Stimulated activated CD4-positive, alpha-beta T cell treated with anti-CD3 and anti-CD28 coated beads, Interleukin-15, amount 100 ng/mL, for 1 hour (primary cell): ENCODE measurements at places on chromosomes 4 and X.

GRCh38 chr4:101911616-101912015 lies 121.1 kb downstream of the BANK1 start:
- DNase-seq: no peak

- DNase-seq: peak; percentile 36
These were observed at the start of gene MBNL3 for GRCh38 chrX:132488819-132489577. MBNL3 (minus strand) TSS chrX:132489038; CDS start chrX:132439611, 49,427 bp downstream.

GRCh38 chrX:19487520-19488200 lies 27.6 kb downstream of the MAP3K15 start:
- no peak for DNase-seq

GRCh38 chr4:77859256-77859655 lies 3.4 kb upstream of the MRPL1 start:
- DNase-seq: no peak

DNA sequence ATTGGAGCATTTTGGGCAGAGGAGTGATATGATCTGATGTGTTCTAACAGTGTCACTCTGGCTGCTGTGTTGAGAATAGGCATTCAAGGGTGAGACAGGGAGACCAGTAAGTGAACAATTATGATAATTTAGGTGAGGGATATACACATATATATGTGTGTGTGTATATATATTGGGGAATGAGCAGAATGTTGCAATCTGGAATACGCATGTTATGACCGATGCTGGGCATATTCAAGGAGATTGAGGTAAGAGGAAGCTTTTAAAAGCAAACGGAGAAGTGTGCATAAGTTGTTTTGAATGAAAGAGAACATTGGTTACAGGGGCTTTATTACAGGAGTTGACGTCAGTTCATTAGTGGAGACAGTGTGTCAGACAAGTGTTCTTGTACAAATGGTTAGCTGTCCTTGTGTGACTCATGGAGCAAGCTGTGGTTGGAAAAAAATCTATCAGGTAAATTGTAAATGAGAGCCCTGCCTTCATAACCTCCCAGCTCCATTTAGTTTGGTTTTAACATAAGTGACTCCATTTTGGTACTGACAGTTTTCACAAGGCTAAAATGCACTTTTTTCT lies 442.5 kb upstream of the LCORL start:
- no peak for DNase-seq

- DNase-seq: no peak
These were observed 32.9 kb upstream of the PRPS2 start for GRCh38 chrX:12758291-12758690.
